ENCODE measurements at places on chromosomes 5 and 9. TPM values are rescaled to one million over a fixed set of nuclear protein-coding genes. Genes with fewer than 3 reads are reported as not detected.
A peak's percentile ranks its signal among the peaks of the same experiment; 100 is the strongest.

DNA sequence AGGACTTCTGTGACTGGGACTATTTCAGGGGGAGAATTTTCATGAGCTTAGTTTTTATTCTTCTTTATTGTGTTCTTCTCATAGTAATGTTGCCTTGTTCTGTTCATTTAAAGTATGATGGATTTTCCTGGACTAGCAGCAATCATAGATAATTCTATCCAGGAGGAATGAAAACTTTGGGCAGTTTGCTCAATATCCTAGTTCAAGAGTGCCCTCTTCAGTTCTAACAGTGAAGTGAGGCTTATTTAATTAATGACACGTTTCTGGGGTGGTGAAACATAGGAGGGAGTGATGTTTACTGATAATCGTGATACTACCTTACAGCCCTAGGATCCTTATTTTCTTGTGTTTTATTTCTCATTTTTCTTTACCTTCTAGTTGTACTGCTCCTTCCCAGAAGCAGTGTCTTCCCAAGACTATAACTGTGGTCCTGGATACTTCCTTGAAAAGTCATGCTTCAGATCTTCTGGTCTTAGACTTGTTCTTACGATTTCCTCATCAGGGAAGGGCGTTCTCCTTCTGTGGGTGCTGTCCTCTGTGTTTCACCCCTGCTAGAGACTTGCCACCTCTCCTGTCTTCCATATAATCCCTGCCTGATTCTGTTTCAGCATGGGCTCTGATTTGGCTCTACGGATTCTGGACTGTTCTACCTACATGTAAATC is 57.4 kb downstream of the CFAP95 start:
- no peak for DNase-seq

DNA sequence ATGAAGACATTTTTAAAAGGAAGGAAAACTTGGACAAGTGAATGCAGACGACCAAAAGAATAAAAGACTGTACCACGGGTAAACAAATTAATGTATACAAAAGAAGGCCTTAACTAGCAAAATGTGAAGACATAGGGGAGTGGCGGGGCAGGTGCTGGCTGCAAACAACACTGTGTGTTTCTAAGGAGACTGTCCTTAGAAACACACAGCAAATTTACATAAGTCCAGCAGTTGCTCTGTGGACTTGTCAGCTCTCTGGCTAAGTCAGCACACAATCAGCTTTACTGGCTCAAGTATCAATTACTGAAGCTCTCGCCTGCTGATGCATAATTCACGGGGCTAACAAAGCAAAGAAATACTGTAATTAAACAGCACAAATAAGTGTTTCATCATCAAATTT is 24.8 kb downstream of the PTBP3 start:
- no peak for DNase-seq

DNA sequence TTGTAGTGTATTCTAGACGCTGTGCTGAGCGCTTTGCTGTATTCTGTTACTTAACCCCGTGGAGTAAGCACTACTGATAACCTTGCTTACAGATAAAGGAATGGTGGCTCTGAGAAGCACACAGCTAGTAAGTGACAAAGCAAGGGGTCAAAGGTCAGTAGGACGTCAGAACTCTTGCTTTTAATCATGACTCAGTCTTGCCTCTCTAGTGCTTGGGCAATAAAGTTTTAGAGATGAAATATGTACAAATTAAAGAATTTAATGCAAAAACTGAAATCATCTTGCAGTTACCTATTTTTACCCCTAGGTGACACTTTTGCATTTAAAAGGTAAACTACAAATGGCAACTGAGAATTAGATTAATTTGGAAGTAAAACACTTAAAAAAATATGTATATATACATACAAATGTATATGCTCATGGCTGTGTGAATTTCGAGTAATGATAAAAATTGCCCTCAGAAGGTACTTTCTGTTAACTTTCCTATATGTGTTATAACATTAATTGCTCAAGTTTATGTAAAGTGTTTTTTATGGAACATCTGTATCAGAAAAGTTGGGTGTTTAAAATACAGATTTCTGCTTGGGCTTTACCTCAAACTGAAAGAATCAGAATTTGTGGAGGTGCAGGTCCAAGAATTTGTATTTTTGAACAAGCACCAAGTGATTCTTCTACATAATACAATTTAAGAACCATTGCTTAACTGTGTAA is 175.1 kb upstream of the DAB2 start:
- DNase-seq: no peak

The INSL6 gene
- not detected for polyA plus RNA-seq

DNA sequence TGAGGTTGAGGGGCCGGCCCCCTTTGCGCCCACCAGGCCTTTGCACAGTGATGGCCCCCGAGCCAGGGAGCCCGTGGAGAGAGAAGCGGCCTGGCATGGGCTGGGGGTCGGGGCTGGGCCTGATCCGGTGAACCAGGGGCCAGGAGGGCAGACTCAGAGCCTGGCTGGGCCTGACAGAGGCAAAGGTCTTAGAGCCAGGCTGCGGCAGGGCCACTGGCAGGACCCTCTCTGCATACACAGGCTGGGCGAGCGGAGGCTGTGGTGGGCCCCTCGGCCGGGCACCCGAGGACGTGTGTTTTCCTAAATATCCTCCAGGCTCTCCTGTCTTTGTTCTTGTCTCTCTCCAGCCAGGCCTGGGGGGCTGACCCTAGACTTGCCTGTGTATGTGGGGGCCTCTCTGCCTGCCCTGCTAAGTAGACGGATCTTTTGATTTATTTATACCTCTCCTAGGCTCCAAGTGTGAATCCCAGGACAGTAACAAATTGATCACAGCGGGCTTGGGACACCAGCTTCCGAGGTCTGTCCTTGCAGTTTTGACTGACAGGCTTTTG is 933 bp downstream of the NEK6 start:
- DNase-seq: peak; percentile 47

The PNPLA7 gene
- polyA plus RNA-seq: 71.8 TPM

The TMEM171 gene
- 0.27 TPM for polyA plus RNA-seq

DNA sequence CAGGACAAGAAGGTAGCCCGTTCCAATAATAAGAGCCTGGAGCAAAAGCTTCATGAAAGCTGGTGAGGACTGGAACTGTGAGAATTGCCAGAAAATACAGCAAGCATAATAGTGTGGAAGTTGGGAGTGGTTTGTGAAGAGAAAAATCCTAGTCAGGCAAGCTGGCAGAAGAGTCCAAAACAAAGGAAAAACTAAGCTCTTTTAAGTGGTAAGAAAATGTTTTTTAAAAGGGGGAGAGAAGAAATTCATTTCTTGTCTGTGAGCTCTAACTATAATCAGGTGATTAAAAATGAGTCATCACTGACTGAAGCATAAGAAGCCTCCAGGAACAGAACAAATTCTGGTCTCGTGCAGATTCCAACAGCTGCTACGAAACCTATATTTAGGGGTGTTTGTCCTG is 102.6 kb downstream of the CAAP1 start:
- no peak for DNase-seq

- DNase-seq: no peak
Observed at GRCh38 chr5:88854769-88855168, 28.2 kb downstream of the MEF2C start.

Data from pancreas (tissue), 10 donors.